ENCODE measurements at places on chromosomes 11 and 22.

DNA sequence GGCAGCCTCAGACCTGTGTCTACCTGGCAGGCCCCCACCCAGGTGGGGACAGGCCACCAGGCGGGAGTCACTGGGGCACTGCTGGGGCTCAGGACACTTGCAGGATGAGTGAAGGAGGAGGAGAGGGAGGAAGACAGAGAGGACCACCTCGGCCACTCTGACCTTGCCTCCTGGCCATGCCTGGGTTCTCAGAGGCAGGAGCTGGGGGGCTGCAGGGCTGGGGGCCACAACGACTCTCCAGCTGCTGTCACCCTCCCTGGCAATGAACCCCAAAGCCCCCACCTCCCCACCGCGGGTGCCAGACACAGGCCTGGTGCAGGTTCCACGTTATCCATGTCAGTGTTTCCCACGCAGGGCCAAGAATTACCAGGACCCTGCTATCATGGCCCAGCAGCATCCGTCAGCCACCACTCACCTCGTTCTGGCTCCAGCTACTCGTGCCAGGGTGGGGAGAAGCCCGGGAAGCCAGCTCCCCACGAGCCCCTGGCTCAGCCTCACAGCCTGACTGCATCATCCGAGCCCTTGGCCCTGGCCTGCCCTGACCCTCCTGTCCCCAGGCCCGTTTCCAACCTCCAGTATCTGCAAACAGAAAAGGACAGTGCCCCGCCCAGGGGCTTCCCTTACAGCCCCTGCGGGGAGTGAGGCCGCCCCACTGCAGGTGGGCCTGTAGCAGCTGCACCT is 62.4 kb downstream of the BRD1 start:
- no peak for DNase-seq

- no peak for DNase-seq
Measured at GRCh38 chr11:134334796-134335571, 3.2 kb downstream of the GLB1L2 start.

DNA sequence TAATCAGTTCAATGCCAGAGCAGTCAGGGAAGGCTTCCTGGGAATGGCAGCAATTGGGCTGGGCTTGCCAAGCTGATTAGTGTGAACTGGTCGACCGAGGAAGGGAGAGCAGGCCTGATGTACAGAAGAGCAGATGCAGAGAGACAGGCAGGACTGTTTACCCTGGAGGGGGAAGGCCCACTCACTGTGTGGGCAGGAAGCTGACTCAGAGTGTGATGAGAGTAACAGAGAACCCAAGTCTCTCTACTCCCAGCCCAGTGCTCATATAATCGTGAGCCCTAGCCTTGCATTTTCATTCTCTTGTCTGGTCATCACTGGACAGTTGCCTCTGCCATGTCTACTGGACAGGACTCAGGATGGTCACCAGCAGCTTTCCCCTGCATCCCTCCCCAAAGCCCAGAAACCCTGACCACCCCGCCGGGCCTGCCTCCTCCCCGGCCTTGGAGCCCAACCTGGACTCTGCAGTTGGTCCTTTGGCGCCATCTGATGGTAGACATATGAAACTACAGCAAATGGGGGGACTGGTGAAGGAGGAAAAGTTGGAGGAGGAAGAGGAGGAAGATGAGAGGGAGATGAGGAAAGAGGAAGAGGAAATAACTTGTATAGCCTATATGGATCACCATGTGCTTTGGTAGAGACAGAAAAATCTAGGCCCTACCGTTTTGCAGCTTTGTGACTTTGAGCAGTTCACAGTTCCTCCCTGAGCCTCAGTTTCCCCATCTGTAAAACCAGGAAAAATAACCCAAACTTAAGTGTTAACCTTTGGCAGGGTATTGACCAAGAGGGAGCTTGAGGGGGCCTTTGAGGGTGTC is 43.4 kb upstream of the PRDM11 start:
- peak; percentile 63 for DNase-seq

- DNase-seq = peak; percentile 89
Measured at GRCh38 chr22:27241430-27242321, 559.9 kb downstream of the MN1 start.

DNA sequence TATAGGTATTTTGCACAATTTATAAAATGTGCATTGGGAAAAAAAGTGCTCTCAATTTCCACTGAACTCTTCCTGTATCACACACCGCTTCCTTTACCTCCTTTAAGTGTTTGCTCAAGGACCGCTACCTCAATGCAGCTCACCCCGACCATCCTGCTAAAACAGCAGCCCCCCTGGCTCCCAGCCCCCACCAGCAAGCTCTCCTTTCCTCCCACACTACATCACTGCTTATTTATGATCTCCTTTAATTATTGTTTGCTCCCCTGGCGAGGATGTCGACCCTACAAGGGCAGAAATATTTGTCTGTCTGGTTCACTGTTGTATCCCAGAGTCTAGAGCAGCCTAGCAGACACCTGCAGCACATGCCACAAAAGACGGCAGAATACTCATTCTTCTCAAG is 10.0 kb downstream of the SHANK2 start:
- DNase-seq = no peak

- no peak for DNase-seq
Measured at GRCh38 chr11:64637334-64638017, 46.5 kb downstream of the SLC22A12 start.

DNA sequence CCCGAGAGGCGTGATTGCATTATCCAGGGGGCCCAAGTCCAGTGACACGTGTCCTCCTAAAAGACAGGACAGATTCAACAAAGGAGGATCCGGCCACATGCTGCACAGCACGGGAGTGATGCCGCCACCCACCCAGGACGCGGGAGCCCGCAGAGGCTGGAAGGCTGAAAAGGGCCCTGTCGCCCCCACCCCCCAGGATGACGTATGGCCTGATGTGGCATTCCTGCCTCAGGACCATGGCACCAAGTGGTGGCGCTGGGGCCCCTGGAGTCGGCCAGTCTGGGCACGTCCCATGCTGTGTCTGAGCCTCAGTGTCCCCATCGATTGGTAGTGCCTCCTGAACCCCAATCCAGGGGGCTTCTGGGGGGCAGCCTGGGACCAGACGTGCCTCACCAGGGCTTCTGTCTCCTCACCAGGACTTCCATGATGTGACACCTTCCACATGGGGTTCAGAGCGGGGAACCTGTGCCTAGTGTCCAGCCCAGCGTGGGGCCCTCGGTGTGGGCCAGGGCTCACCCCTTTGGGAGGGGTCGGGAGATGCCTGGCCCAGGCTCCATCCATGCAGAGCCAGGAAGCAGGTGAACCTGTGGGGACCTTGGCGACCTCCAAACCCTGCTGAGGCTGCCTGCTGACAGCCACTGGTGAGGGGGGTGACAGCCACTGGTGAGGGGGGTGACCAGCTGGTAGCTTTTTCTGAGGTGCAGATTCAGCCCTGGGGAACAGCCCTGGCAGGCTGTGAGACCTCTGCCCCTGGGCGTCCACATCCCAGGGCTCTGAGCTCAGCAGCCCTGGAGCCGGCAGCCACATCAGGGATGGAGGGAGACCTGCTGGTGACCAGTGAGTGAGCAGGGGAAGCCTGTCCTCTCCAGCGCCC is 75.3 kb downstream of the KCNQ1 start:
- DNase-seq = no peak

GRCh38 chr11:16727806-16728205 is 10.6 kb upstream of the C11orf58 start:
- no peak for DNase-seq

- no peak for DNase-seq
Measured at GRCh38 chr11:128783513-128783912, 83.6 kb downstream of the KCNJ1 start.

DNA sequence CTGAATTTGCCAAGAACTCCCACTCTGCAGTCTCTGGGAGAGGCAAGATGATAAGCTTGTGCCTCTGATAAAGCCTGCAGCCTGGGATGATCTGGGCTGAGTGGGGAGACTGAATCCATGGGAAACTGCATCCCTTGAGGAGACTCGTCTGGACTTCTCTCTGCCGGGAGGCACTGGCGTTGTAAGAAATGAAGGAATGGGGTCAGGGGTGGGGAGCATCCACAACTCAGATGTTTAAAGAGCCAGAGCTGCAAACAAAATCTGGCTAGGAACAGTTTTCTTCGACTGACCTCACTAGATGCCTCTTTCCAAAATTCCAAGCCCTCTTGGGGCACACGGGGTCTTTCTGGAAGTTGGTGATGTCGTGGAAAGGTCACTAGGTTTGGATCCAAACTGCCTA is 64.4 kb downstream of the SPON1 start:
- no peak for DNase-seq

DNA sequence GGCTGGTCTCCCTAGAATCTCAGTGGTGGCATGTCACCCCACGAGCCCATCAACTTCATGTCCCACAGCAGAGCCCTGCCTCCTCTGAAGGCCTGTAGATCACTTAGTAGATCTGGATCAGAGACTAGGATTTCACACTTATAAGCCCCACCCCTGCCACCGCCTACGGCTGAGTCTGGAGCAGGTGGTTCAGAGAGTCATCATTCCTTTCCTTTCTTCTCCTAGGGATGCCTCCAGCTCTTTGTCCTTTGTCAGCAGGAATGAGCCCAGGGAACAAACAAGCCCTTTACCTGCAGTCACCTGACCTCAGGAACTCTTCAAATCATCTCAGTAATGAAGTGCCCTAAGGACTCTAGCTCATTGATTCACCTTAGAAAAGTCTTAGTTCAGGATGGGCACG is 37.8 kb downstream of the SCGB1A1 start:
- DNase-seq = no peak

GRCh38 chr11:46475051-46475925 is 83.7 kb upstream of the CHRM4 start:
- no peak for DNase-seq

GRCh38 chr11:72309074-72309598 is 65.2 kb upstream of the PHOX2A start:
- DNase-seq = no peak

DNA sequence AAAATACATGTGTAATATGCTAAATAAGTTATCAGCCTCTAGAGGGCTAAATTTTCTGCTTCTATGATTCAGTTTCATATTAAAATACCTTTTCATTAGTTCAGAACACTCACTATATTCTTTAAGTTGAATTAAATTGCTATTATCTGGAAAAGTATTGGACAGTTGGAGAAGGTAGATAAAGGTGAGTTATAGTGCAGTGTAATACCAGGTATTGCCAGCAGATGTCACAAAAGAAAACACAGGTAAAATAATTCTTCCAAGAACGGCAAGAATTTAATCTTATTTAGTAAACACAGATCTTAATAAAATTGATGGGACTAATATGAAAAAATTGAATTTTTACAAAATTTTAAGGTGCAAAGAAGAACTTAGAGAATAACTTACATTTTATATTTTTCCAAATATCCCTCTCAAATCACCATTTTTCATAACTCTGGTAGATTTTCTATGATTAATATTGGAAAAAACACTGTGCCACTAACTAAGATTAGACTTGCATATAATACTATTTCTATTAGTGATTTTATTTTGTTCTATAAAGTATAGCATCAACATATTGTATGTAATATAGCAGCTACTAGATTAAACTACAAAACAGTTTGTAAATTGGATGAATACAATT is 1.7 kb upstream of the LRRC4C start:
- DNase-seq = no peak

DNA sequence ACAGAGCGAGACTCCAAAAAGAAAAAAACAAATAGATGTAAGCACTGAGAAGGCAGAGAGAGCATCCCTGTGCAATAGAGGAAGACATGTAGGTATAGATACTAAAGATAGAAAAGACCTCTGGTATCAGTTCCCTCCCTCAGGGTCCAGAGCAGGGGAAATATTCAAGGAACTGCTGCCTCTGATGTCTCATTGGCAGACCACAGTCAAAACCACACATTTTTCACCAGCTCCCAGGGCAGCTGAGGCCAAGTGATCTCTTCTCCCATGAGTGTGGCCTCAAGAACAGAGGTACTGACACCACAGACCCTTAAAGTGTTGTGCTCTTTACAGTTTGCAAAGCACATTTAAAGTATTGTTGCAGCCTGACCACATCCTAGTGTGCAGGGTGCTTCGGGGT is 288.5 kb downstream of the NTM start:
- DNase-seq = no peak

- no peak for DNase-seq
Measured at GRCh38 chr11:73233211-73233610, 15.1 kb downstream of the P2RY2 start.

- DNase-seq = no peak
Measured at GRCh38 chr22:44097263-44098020, 73.3 kb downstream of the PARVB start.
